NCI-H1105 treated with DMSO at 0.1 percent for 48 hours (cell line): ENCODE measurements at places on chromosomes 12 and 14.

DNA sequence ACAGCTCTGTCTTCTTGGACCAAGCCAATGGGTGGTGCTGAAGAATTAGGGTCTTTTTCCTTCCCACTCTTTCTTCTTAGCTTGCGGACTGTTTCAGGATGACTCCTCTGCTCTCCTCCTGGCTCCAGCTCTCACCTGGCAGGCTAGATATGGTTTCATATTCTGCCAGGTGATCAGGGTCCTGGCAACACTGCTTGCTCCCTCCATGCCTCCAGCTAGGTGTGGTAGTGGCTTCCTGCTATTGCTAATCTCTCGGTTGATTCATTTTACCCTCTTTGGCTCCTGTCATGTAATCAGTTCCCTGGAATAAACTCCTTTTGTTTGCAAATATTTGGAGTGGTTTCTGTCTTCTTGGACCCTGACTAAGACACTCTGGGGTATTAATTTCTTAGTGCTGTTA lies 4.3 kb upstream of the GZMH start:
- DNase-seq: no peak

- DNase-seq: no peak
Observed at GRCh38 chr12:57063991-57064685, 14.2 kb upstream of the MYO1A start.

DNA sequence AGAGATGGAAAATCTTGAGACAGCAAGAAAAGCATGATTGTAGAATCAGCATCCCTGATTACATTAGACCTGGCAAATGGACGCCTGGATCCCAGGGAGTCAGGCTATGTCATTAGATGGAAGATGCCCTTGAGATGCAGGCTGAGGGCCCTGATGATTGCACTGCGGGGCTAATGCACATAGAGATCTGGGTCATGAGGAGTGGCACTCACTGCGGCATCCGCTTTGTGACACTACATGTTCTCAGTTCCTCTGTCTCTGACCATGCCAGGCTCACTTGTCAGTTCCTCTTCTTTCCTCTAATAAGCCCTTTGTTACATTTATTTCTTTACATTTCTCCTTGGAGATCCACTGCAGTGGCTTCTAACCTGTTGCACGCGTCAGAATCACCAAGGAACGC lies 70.1 kb upstream of the GPATCH2L start:
- DNase-seq: no peak

DNA sequence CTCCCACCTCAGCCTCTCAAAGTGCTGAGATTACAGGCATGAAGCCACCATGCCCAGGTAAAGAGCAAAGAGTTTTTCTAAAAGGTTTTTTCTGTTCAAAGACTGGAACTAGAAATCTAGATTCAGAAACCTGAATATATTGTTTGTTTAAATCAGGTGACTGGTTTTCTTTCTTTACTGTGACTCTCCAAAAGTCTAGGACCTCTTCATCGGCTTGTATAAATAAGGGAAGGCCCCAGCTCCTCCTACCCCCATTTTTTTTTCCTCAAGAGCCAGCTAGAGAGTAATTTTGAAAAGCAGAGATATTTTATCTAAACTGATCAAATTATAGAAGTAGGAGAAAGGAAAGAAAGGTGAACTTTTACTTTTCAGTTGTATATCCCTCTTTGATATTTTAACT lies 48.0 kb downstream of the TMEM116 start:
- no peak for DNase-seq

- no peak for DNase-seq
Observed at GRCh38 chr12:51847643-51848325, 734 bp downstream of the FIGNL2 start.

DNA sequence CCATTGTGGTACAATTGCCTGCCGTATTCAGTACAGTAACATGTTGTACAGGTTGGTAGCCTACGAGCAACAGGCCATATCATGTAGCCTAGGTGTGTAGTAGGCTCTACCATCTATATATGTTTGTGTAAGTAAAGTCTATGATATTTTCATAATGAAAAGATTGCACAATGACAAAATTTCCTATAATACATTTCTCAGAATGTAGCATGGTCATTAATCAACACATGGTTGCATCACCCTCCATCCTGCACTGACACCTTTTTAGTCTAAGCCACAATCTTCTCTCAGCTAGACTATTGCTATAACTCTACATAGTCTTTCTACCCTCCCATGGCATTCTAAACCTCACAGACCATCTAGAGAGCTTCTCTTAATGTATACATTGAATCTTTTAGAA lies 158.5 kb upstream of the HMGA2 start:
- DNase-seq: no peak

DNA sequence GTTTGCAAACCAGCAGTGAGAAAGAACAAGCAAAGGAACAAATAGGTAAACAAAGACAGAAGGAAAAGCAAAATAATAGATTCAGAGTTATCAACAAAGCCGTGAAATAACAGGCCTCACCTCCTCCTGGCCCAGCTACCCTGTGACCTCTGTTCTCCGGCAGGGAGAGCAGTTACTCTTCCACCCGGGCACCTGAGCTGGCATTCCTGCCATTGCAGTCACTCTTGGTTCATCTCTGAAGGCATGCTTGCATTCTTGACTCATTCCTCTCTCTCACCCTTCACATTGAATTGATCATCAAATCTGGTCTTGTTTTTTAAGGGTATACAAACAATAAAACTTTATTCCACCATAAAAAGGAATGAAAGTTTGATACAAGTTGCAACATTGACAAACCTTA lies 95.1 kb downstream of the TTC8 start:
- DNase-seq: no peak

DNA sequence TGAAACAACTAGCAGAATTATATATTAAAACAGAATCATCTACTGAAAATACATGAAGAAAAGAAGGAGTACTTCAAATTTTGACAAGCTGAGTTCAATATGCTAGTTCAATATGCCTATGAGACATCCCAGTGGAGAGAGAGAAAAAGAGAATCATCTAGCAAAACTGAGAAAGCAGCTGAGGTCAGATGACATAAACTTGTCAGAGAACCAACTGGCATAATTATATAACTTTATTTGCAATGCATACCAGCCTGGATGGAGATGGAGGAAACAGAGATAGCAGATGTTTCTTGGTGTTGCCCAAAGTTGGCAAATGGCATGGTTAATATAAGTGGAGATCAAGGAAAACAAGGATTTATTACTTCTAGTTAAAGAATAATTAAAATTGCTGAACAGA lies 148.7 kb upstream of the PDZRN4 start:
- no peak for DNase-seq

DNA sequence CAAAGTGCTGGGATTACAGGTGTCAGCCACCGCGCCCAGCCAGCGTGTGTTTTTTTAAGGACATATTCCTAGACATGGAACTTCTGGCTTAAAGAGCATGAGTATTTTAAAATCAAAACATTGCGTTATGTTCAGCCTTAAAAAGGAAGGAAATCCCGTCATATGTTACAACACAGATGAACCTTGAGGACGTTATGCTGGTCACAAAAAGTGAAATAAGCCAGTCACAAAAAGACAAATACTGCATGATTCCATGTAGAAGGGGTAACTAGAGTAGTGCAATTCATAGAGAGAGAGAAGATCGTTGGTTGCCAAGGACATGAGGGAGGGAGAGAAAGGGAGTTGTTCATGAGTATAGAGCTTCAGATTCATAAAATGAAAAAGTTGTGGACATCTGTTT lies 53.9 kb downstream of the ACACB start:
- no peak for DNase-seq

GRCh38 chr12:42483521-42483790 lies 106.1 kb downstream of the PRICKLE1 start:
- DNase-seq: no peak

- no peak for DNase-seq
Observed at GRCh38 chr12:78260976-78261375, 430.3 kb downstream of the NAV3 start.

GRCh38 chr12:52027085-52027843 lies 20.5 kb downstream of the TAMALIN start:
- DNase-seq: no peak

- no peak for DNase-seq
Observed at GRCh38 chr14:94307410-94307992, 14.4 kb upstream of the SERPINA10 start.

GRCh38 chr12:111360325-111360930 lies 8.5 kb downstream of the PHETA1 start:
- no peak for DNase-seq

DNA sequence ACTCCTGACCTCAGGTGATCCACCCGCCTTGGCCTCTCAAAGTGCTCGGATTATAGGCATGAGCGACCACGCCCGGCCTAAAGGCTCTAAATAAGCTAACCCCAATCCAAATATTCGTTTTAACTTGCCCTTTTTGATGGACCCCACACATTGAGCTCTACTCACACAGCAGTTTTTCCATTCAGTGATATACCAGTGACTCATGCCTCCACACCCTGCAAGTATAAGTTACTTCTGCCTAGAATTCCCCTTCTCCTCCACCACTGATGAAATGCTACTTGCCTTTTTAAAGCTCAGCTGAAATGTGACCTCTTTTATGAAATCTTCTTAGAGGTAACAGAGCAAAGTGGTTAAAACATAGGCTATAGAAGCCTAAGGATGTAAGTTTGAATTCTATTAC lies 68.8 kb downstream of the EXOC5 start:
- DNase-seq: no peak

DNA sequence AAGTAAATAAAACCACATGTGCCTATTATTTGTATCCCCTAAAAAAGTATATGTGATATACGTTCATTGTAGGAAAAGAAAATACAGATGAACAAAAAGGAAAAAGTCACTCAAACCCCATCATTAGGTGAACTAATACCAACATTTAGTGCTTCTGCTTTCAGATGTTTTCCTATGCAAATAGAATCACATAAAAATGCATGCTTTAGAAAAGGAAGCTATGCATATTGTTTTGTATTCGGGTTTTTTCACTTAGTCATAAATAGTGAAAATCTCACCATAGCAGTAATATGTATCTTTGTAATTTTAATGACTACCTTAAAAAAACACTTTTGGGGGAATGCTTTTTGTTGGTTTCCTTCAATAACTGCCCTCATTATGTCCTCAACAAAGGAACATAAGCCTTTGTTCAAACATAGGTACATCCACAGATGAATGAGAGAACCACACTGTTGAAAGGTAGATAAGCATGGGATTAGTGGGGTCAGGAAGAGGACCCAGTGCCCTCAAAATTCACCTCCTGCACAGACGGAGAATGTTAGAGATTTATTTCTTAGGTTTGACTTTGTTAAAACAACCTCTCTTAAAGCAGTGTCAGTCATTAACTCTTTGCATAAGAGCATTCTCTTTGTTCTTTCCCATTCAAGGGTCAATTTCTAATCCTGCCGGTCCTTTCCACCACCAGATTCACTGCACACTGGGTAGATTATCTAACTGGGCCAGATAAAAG lies 6.5 kb downstream of the AMDHD1 start:
- no peak for DNase-seq
